ENCODE measurements at places on chromosomes 3 and 15.

DNA sequence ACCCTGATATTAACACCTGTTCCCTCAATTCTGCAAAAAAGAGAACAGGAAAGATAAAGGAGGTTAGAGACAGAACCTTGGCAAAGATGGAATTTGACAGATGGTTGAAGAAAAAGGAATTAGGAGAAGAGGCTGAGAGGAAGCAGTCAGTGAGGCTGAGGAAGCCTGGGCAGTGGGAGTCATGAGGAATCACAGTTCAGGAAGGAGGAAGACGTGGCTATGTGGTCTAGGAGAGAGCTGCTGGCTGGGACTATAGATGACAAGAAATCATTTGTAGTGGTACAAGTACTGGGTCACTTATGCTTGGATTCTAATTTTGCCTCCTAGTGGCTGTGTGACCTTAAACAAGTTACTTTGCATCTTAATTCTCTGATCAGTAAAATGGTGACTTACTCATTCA is 49.0 kb downstream of the LARS2 start:
- peak; percentile 13 for DNase-seq

GRCh38 chr3:111238885-111239284 is 167.3 kb downstream of the NECTIN3 start:
- DNase-seq, result no peak

DNA sequence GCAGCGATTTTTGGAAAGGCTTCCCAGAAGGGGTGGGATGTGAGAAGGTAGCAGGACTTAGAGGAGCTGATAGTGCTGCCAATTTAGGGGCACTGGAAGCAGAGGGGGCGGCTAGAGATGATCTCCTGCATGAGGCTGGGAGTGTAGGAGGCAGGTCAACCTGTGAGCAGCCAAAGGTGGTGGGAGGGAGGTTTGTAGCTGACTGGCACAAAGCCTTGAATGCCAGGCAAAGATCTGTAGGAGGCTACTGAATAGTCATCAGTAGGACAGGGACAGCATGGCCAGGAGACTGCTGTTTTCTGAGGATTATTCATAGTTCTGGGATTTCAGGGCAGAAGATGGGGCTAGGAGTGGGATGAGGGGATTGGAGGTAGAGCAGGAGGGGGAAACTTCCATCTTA is 2.2 kb downstream of the SCAMP5 start:
- no peak for DNase-seq

- no peak for DNase-seq
Observed at GRCh38 chr15:63981596-63982320, 64.5 kb downstream of the DAPK2 start.

All from pons (tissue), 1 donor.